ENCODE measurements at places on chromosomes 4 and X.

DNA sequence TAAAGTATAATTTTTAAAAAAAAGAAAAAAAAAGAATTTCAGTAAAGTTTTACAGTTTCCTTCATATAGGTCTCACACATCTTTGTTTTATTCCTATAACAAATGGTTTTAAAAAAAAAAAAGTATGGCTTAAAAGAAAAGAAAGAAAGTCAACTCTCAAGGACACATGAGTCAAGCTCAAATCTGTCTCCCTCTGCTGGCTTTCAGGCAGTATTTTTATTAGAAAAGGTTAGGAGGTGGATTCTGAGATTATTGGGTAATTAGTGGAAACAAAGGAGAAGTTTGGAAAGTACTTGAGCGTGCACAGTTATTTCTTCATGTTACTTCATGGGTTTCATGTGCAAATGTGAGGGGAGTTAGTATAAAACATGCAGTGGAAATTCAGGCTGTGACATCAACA, 36.6 kb upstream of the BTC start:
- no peak for DNase-seq

DNA sequence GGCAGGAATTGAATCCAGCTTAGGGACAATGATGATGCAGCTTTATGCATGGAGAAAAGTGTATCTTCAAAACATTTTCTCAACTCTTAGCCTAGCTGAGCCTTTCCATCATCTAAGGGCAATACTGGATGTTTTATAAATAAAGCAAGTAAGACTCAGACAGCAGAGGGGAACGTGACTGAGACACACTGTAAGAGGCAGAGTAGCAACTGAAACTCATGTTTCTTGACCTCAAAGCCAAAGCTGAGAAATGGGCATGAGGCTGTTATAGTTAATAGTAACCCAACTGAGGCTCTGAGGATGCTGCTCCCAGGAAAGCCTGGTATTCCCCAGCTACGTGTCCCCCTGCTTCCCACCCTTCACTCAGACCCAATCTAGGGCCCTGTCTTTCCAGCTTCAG, 44.6 kb downstream of the ARHGEF9 start:
- no peak for DNase-seq

GRCh38 chr4:66736606-66737005, 808.7 kb downstream of the CENPC start:
- DNase-seq = no peak

DNA sequence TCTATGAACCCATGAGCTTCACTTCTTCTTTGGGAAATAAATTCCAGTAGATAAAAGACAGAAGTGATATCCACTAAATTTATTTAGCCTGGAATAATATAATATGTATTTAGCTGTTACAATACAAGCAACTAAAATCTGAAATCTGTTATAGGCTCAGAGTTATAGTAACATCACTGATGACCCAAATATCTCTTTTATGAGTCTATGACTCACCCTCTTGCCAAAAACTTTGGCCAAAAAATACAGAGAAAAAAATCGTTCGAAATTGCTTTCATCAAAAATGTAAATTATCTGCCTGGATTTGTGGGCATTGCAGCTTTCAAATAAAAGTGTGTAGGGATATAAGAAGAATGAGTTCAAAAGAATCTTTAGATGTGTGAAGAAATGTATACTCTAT, 89.4 kb upstream of the DKK2 start:
- no peak for DNase-seq

DNA sequence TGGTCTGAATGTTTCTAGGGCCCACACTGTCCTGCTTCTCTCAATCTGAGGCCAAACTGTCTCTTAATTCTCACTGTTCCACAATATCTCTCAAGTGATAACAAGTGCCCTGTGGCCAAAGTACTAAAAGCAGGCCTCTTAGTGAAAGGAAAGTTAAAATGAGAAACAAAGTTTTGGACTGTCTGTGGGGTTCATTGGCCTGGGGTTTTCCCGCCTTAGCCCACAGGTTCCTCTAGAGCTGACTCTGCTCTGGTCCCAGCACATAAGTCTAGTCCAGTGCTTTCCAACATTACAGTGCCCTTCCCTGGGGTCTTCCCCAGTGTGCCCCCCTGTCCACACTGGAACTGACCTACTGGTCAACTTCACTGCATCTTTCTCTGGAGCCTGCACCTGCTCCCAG, 6.3 kb downstream of the MAGEB1 start:
- DNase-seq = no peak

- DNase-seq = no peak
These were observed 49.5 kb downstream of the CAMK2D start for GRCh38 chr4:113711883-113712662.

DNA sequence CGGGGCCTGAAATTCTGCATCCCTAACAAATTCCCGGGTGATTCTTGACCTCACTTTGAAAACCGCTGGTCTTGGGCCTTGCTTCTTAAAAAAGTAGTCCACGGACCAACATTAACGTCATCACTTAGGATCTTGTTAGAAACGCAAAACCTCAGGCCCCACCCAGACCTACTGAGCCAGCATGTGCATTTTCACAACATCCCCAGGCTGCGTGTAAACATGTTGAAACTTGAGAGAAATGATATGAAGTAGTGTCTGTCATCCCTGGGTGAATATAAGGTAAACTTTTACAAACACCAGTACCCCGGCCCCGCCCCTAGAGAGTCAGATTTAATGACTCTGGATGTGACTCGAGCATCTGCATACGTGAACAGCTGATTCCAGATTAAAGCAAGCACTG, 33.7 kb downstream of the SORBS2 start:
- DNase-seq = no peak

GRCh38 chr4:173119818-173120217, 48.8 kb upstream of the GALNT7 start:
- DNase-seq = no peak

DNA sequence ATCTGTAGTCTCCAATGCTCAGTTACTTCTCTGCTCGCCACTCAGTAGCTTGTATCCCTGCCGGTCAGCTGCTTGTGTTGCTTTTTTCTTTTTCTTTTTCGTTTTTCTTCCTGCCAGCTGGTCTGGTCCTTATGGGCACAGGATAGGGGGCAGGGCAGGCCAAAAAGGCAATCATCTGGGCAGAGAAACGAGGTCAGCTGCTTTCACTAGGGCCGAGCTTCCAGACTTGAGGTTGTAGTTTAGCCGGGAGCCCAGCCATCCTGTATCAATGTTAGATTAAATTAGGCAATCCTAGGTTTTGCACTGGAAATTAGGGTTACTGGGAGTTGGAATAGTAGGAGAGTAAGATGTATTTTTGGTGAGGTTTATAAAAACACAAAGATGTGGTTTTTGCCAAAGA, 3.4 kb downstream of the ARSF start:
- DNase-seq = no peak

DNA sequence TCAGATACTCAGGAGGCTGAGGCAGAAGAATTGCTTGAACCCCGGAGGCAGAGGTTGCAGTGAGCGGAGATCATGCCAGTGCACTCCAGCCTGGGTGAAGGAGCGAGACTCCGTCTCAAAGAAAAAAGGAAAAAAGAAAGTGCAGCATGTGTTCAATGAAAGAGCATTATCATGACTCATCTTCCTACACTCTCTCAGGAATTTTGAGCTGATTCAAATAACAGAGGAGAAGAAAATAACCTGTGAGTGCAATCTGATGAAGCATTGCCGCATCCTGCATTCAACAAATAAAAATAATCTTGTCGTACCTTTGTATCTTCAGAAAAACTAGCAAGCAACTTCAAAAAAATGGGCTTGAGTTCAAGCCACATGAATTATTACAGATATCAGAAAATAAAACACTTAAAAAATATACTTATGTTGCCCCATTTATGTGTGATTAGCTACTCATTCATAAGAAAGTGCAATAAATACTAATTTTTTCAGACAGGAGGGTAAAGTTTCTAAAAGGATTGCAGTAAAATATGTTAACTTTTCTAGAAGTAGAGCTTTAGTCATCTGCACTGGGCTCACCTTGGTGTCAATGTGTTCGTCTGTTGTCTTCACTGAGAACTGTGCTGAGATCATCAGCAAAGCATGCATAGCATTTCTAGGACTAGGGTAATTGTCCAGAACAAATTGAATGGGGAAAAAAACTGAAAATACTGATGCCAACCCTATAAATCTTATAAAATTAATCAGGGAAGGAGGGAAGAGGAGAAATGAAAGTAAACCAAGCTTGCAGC, 90.4 kb upstream of the VCX3B start:
- DNase-seq = no peak

Measured in activated T-cell treated with anti-CD3 and anti-CD28 coated beads for 1 hour (primary cell).